T-helper 9 cell (primary cell): ENCODE measurements at places on chromosomes 12 and 14.

- DNase-seq, result no peak
These were observed 28.8 kb downstream of the HECTD4 start for GRCh38 chr12:112353393-112353792.

- no peak for DNase-seq
These were observed 171.7 kb upstream of the RTL1 start for GRCh38 chr14:101075025-101075800.

DNA sequence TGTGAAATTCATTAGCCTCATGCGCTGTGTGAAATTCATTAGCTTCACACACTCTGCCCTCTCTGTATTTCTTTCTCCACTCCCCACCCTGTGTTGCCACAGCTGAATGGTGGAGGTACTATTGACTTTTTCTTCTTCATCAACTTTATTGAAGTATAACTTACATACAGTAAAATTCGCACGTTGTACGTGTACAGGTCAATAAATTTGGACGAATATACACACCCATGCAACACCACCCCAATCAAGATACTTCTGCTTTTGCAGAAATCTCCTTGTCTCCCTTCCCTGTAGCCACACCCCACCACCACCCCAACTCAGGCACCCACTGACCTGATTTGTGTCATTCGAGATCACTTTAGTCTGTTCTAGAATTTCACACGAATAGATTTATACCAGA lies 51.8 kb downstream of the FBXL14 start:
- no peak for DNase-seq

GRCh38 chr12:69106482-69107118 lies 132.8 kb upstream of the CPSF6 start:
- no peak for DNase-seq

GRCh38 chr14:95463171-95463901 lies 53.1 kb downstream of the SYNE3 start:
- peak; percentile 22 for DNase-seq

DNA sequence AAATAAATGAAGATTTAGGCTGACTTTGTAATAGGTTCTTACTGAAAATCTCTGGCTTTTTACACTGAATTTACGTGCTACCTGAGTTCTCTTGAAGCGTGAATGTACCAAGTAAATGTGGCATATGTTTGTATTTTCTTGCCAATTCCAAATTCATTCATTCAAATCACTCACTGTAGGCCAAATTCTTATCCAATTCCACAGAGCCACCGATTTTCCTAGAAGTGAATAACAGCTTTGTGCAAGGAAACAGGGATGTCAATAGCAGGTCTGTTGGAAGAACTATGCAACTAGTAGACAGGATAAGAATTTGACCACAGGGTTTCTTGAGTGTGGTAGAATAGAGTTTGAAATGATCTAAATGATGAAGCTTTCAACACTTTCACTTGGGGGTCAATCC lies 86.8 kb downstream of the SOX5 start:
- no peak for DNase-seq

- no peak for DNase-seq
These were observed 981 bp downstream of the VTI1B start for GRCh38 chr14:67673451-67673850.

DNA sequence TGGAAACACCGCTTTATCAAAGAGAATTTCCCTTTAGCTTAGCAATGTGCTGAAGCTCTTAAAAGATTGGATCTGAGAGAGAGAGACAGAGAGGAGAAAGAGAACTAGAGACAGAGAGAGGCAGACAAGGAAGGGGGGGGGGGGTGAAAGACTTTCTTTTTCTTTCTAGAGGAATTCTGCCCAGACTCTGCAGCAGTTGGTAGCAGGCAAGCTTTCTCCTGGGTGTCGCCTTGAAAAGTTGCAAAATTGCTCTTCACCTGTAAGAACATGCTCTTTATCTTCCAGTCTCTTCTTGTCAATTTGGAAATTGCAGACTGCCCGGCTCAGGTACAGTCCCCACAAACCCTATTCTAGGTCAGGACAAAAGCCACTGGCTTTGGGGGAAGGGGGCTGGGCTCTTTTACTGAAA lies 2.9 kb upstream of the OTX2 start:
- DNase-seq, result no peak

GRCh38 chr14:69129264-69129880 lies 23.5 kb downstream of the DCAF5 start:
- peak; percentile 63 for DNase-seq

DNA sequence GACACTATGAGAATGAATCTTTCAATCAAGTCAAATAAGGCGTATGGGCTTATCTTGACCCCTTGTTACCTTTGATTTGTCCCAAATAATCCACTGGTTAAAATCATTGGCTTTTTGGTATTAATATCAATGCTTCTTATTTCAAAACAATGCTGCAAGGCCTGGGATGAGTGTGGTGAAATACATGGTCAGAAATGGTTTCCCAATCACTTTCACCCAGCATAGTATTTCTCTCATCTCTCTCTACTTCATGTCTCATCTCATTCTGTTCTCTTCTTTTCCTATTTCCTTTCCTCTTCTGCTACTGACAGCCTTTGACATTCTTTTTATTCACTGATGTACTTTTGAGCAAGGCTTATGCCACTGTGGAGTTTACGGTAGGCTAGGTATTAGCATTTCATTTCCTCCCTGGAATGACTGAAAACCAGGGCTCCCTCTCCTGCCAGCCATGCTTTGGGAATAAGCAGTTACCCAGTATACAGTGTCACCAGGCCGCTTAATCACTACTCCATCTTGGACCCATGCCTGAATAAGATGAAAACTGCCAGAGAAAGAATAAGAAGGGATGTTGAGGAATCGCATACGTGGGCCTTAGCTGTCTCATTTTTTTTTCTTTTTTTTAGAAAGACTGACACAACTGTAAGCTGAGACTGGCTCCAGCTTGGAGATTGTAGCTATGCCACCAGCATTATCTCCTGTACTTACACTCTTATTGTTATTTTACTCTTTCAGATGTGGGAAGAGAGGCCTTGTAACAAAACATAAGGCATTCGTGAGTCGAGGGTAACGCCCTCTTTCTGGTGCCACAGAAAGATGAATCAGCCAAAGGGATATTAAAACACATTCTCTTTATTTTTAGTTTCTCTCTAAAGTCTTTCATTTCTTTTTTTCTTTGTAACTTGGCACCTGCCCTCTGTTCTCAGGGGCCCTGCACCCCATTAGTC lies 53.5 kb downstream of the IGF1 start:
- no peak for DNase-seq

DNA sequence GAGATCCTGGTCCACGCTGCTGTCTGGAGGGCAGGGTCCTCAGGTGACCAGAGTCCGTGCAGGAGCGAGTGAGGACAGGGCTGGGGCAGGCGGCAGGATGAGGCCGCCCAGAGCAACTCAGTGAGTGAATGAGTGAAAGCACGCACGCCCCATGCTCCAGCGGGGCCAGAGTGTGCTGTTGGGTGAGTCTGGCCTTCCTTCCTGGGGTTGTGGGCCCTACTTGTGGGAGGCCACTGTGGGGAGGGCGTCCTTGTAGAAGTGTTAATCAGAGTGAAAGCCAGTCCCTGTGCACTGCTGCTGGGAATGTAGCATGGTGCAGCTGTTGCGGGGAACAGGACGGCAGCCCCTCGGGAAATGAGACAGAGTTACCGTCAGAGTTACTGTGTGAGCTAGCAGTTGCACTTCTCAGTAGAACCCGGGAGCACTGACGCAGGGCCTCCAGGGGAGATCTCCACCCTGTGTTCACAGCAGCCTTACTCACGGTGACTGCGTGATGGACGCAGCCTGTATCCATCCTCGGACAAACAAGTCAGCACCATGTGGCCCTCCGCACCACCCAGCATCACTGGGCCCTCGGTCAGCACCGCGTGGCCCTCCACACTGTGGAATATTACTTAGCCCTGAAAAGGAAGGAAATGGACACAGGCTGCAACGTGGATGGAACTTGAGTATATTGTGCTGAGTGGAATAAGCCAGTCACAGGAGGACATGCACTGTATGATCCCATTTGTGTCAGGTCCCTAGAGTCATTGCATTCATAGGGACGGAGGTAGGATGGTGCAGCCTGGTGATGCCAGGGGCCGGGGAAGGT lies 22.1 kb downstream of the PACS2 start:
- DNase-seq, result no peak

- no peak for DNase-seq
These were observed 42.8 kb downstream of the PRICKLE1 start for GRCh38 chr12:42546709-42547108.

DNA sequence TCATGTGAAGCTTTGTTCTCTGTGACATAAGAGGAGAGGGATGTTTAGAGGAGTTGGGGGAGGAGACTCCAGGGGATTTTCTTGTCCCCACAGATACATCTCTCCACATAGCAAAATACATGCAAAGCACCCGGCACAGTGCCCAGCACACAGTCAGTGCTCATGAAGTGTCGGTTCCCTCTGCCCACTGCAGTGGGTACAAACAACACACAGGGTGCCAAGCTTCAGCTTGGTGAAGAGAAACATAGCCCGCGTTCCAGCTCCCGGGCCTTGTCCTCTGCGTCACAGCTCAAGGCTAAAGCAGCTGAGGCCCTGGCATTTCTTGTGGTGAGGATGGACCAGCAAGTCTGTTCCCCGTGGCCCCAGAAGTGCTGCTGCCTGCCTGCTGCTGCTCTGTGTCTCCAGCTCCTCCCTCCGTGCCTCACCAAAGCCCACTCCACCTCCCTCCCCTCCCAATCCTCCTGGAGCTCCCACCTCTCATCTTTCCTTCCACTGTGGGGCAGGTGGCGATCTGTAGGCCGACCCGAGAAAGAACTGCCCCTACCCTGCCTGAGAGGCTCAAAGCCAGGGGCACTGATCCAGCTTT lies 57.0 kb upstream of the FKBP4 start:
- DNase-seq, result no peak

- no peak for DNase-seq
These were observed 238.9 kb downstream of the PHLDA1 start for GRCh38 chr12:75792687-75793086.

- DNase-seq, result no peak
These were observed 21.9 kb downstream of the YBX3 start for GRCh38 chr12:10701131-10701681.

GRCh38 chr14:75626863-75627262 lies 33.8 kb downstream of the ERG28 start:
- no peak for DNase-seq

- no peak for DNase-seq
These were observed 21.6 kb downstream of the DAD1 start for GRCh38 chr14:22567437-22567836.

DNA sequence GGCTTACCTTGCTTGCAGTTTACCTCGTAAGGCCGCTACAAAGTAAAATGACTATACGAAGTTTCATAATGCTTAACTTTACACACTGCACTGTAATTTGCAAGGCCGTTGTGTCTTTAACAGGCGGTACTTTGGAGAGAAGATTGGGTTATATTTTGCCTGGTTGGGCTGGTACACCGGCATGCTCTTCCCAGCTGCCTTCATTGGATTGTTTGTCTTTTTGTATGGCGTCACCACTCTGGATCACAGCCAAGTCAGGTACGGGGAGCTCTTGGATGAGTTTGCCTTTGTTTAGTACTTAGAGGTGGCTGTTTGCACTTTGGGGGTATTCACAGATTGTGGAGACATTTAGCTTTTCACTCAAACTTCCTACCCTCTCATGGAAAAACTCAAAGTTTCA lies 167.8 kb downstream of the SLC5A8 start:
- no peak for DNase-seq
